ENCODE measurements at places on chromosomes 6 and 20.

DNA sequence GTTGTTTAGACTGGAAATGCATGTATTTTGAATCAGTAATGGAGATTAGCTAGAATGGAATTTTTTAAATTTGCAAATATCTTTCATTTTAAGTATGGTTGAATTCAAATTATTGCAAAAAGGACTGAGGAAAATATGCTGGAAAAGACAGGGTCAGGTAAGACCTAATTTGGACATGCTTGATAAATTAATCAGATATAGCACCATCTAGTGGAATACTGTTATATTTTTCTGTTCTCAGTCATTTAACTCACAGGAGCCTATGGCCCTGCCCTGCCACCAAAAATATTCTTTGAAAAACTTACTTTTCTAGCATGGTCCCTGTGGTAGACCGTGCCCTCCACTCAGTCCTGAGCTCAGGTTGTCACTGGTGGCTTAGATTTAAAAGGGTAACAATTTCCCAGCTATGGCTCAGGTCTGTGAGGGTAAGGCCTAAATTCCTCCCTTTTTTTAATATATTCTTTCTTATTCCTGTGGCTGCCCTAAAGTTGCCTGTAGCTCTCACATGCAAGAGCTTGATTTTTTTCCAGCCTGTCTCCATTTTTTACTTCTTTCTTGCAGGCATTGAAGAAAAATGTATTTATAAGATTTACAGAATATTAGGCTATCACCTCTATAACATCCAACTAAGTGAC lies 25.3 kb upstream of the KIAA1586 start:
- no peak for DNase-seq

GRCh38 chr6:89763550-89763949 lies 56.0 kb downstream of the MDN1 start:
- no peak for DNase-seq

GRCh38 chr6:11618533-11618932 lies 81.0 kb downstream of the TMEM170B start:
- DNase-seq: no peak

- no peak for DNase-seq
Observed at GRCh38 chr6:18820725-18821124, 433.6 kb downstream of the RNF144B start.

DNA sequence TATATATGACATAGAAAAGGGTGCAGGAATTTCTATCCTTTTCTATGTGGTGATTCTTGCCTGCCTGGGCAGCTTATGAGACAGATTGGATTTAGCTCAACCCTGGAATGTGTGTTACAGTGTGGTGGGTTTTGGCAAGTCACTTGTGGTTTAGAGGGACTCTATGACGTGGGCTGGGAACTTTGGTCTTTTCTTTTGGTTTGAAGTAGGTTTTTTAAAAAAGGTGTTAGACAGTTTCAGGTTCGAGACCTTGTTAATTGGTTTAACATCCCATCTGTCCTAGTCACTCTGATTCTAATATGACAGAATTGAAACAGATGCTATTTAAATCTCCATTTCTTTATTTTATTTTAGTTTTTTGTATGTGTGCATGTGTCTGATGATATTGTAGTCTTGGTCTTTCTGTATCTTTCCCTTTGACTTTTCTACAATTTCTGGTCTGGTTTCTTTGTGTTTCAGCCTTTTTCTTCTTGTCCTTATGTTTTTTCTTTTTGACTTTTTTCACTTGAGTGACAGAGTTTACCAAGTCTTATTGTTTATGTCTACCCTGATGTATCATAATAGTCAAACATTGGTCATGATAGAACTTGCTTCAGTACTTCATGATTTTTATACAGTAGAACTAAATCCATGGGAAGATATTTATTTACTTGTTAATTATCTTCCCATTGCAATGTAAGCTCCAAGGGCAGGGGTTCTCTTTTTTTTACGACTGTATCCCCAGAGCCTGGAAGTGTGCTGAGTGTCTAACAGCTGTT lies 174.3 kb downstream of the CDKAL1 start:
- DNase-seq: no peak

DNA sequence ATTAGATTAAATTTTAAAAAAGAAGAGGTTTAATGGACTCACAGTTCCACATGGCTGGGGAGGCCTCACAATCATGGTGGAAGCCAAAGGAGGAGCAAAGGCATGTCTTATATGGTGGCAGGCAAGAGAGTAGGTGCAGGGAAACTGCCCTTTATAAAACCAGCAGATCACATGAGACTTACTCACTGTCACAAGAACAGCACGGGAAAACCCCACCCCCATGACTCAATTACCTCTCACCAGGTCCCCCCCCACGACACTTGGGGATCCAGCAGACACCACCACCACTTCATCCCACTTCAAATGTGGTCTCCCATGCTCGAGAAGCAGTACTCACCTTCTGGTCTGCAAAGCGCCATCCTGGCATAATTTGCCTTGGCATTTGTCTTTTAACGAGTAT lies 24.6 kb downstream of the MTFR2 start:
- DNase-seq: no peak

GRCh38 chr6:46555129-46555528 lies 63.9 kb upstream of the RCAN2 start:
- DNase-seq: no peak

DNA sequence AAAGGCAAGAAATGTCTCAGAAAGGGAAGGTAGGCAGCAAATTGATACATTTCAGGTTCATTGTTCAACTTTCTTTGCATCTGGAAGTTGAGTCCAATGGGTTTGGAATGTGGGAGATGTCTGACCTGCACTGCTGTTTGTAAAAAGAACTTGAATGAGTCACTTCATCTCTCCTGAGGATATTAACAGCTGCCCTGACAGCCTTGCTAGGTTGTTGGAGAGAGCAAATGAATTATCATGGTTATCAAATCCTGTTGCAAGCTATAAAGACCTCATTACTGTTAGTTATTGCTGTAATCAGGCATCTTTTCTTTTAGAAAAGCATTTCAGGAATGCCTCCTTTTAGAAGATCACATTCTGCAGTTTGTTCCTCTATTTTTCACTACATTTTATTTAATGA lies 23.0 kb upstream of the FLRT3 start:
- DNase-seq: no peak

- no peak for DNase-seq
Observed at GRCh38 chr6:36920546-36920945, 34.0 kb upstream of the PI16 start.

- DNase-seq: no peak
Observed at GRCh38 chr20:9503526-9504245, 10.7 kb upstream of the LAMP5 start.

DNA sequence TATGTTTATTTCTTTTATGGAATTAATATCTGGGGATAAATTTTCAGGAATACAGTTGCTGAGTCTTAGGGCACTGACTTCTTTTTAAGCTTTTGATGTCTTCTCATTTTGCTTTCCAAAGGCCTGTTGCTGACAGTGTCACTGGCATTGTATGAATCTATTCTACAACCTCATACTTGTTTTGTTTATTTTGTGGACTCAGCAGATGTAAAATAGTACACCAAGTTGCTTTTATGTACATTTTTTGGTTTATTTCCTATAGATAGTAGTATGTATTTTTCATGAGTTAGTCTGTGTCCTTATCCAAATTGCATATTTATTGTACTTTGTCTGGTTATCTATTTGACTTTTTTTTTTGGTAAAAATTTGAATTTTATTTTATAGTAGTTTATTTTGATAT lies 35.0 kb downstream of the FAM162B start:
- no peak for DNase-seq

GRCh38 chr6:156691018-156691417 lies 86.2 kb upstream of the ARID1B start:
- DNase-seq: no peak

- DNase-seq: no peak
Observed at GRCh38 chr6:156816505-156816904, 39.3 kb downstream of the ARID1B start.

DNA sequence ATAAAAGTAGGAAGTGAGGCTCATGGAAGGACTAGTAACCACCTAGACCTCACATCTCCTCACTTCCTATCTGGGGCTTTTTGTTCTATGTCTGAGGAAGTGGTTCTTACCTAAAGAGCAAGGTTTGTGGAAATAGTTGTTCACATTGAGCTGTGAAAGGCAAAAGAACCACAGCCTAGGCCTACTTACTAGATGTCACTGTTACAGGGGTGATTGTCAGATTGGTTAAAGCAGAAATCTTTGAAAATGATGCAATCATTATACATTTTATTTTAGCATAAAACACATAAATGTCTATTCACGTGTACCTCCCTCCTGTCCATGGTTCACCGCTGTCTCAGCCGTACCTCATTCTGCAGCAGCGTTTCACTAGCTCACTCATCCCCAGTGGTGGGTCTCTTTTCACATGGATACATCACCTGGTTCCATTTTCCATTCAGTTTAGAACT lies 268.8 kb downstream of the TMEM242 start:
- peak; percentile 42 for DNase-seq

DNA sequence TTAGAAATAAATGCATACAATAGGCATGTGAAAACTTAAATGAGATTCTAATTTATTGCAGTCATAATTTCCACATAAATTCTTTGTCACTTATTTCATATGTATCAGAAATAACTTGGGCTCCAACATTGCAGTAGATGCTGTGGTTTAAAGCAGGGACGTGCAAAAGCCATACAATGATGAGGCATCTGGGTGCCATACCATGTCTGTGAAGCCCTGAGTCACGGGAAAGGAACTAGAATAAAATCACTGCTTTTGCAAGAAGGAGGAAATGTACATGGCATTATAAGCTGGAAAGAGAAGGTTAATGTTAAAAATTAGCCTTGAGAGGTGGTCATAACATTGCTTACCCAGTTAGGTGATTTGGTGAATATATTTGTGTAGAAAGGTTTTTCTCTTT lies 180.4 kb downstream of the SASH1 start:
- no peak for DNase-seq

GRCh38 chr6:36455486-36456027 lies 12.8 kb downstream of the KCTD20 start:
- DNase-seq: no peak

DNA sequence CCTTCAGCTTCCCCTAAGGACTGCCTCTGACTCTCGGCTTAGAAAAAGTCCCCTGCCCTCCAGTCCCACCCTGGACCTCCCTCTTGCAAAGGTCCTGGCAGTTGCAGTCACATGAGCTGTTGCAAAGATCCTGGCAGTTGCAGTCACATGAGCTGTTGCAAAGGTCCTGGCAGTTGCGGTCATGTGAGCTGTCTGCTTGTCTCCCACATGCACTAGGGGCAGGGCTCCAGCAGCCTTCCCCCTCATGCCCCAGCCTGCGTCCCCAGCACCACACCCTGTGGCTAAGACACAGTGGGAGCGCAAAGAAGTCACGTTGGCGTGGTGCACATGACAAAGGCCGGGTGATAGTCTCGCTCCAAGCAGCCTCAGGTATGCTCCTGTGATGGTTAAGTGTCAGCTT lies 82.9 kb downstream of the ZNF217 start:
- no peak for DNase-seq

DNA sequence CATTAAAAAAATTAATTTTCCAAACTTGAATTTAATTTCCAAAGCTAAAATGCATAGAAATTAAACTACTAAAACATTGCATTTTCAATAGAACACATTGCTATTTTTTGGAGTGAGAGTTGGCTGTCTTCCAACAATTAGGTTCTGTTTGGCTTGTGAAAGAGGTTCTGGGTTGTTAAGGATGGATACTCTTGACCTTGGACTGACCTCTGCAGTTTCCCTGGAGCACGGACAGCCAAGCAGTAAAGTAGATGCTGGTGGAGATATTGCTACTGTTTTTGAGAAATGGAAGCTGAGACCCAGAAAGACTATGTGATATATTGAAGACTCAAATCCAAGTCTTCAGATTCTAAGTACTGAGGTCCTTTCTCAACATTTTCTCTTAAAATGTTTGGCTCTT lies 95.9 kb upstream of the CHD6 start:
- DNase-seq: no peak

DNA sequence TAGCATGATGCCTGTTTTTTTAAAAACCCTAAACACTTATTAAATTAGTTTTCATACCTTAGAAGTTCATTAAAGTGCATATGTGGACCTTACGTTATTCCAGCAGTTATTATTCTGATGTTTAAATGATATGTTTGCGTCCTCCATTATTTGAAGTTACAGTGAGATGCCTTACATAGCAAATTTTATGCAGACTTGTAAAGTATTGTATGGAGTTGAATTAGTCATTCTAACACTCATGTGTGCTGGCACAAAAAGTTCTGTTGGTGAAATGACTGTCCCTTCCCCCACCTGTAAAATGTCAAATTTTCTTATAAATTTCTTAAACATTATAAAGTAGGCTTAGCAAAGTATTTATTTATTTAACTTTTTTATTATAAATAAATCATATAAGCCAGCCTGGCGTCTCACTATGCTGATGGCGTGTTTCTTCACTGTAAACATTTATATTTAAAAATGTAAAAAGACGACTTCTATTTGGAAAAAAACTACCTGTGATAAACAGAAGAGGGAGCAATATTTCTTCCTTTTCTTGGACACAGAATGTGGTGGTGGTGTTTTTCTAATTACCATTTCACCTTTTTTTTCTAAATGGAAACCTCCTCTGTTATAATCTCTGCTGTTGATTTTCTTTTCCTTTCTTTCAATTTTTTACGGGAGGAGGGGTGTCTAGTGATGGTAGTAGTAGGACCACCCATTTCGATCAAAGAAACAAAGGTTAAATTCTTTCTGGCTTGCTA lies 155.4 kb downstream of the RFPL4B start:
- DNase-seq: no peak

GRCh38 chr6:136085370-136086115 lies 164.6 kb downstream of the MTFR2 start:
- no peak for DNase-seq

DNA sequence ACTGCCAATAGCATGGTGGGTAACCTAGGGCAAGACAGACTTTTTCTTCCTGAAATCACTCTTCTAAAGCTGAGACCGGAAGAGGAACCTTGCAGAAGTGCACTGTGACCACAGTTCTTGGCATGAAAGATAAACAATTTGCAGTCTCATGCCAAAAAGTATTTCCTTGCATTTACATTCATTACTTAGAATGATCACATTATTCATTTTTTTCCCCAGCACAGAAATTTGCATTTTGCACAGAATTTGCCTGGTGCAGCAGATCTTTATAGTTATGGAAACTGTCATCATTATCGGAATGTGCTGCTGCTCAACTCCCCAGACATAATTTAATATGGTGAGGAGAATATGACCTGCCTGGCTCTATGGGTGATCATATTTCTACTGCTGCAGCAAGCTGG lies 42.2 kb upstream of the EDN3 start:
- no peak for DNase-seq

DNA sequence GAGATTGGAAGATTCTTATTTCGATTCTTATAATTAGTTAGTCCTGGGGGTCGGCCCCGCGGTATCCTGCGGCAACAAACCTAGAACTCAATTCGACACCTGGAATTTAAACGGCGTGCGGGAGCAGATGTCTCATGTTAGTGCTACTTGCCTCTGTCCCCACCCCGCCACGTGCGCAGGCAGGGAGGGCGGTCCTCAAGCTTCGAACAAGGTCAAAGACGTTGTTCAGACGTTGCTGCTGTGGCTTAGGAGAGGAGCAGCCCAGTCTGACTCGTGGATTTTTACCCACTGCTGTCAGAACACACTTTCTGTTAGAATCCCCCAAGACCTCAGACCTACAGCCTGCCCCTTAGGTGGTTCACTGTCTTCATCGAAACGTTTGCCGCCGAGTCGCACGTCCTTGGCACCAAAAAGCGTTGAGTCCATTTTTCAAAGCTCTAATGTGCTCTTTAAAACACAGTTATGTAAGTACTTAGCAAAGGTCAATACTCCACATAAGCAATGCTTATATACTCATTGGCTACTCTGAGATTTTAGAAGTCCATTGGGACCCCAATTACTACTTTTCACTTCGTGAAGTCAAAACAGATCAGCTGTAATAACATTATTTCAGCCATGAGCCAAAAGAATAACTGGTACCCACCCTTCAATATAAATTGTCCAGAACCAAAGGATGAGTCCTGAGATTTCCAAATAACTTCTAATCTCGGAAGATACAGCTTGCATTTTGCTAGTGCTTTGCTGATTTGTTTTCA lies 2.7 kb upstream of the C6orf62 start:
- no peak for DNase-seq
